Liver (tissue), 10 donors: ENCODE measurements at places on chromosomes 13 and 19. TPM values are rescaled to one million over a fixed set of nuclear protein-coding genes. Genes with fewer than 3 reads are reported as not detected.

The MISP gene
- not detected for total RNA-seq

GRCh38 chr13:63517371-63517770 lies 2101.7 kb upstream of the PCDH20 start:
- DNase-seq = no peak
- no peaks in the 10 kb centered on the region for H3K4me1 ChIP-seq
- no peaks in the 10 kb centered on the region for H3K27me3 ChIP-seq
- H3K4me3 ChIP-seq = no peak overlapping the region
- H3K27ac ChIP-seq = no peak overlapping the region

- H3K4me1 ChIP-seq = no peaks in the 10 kb centered on the region
- no peak overlapping the region for H3K27ac ChIP-seq
- H3K4me3 ChIP-seq = no peak overlapping the region
- no peaks in the 10 kb centered on the region for H3K27me3 ChIP-seq
Measured at GRCh38 chr19:55451965-55452748, 9.1 kb upstream of the SHISA7 start.

GRCh38 chr19:3852614-3853254 lies 16.1 kb downstream of the ZFR2 start:
- no peaks in the 10 kb centered on the region for H3K27me3 ChIP-seq
- H3K4me3 ChIP-seq = no peak overlapping the region
- no peaks in the 10 kb centered on the region for H3K4me1 ChIP-seq
- no peaks in the 10 kb centered on the region for H3K36me3 ChIP-seq

The MCEMP1 gene
- total RNA-seq = 0.42 TPM

DNA sequence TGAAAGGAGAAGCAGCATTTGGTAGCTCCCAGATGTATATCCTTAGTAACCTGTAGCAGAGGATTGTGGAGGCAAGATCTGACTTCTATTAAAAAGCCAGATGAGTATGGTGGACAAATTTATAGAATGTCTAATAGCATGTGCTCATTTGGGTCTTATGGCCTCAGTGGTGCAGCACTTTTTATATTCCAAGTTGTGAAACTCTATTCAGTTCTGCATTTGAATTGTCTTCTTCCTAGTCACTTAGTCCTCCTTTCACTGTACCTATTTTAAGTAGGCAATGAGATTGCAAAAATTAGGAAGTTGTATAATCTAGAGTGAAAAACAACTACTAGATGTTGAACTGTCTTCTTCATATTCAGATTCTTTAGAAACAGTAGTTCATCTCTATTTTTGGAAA lies 412.5 kb upstream of the PCDH9 start:
- H3K27ac ChIP-seq = no peak overlapping the region
- no peak overlapping the region for H3K4me3 ChIP-seq
- no peaks in the 10 kb centered on the region for H3K4me1 ChIP-seq
- no peaks in the 10 kb centered on the region for H3K36me3 ChIP-seq
- no peaks in the 10 kb centered on the region for H3K27me3 ChIP-seq
- DNase-seq = no peak

- H3K36me3 ChIP-seq = no peaks in the 10 kb centered on the region
- no peak for DNase-seq
- H3K27ac ChIP-seq = no peak overlapping the region
- no peaks in the 10 kb centered on the region for H3K4me1 ChIP-seq
- H3K27me3 ChIP-seq = no peaks in the 10 kb centered on the region
Measured at GRCh38 chr13:106879806-106880205, 311.9 kb upstream of the ARGLU1 start.

GRCh38 chr13:52127783-52128702 lies 830 bp downstream of the NEK5 start:
- peak; percentile 73 for DNase-seq
- H3K4me3 ChIP-seq = peak overlapping the region; percentile 93
- no peaks in the 10 kb centered on the region for H3K27me3 ChIP-seq
- H3K27ac ChIP-seq = no peak overlapping the region
- peaks cover 17% of the 10 kb centered on the region for H3K4me1 ChIP-seq

GRCh38 chr13:32911506-32911905 lies 104.7 kb upstream of the KL start:
- H3K27ac ChIP-seq = no peak overlapping the region
- no peaks in the 10 kb centered on the region for H3K27me3 ChIP-seq
- H3K4me1 ChIP-seq = no peaks in the 10 kb centered on the region
- H3K4me3 ChIP-seq = no peak overlapping the region

DNA sequence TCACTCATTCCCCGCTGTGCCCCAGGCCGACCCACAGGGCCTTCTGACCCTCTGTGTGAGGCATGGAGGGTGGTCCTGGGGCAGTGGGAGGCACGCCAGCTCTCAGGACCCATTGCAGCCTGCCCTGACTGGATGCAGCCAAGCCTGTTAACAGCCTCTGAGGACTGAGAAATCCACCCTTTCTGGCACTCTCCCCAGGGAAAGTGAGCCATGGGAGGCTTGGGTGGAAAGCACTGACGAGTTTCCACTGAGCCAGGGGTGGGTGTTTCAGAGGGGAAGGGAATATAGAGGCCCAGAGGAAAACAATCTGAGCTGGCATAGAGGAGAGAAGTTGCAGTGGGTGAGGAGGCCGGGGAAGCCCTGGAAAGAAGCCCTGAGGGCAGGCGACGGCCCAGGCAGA lies 30.6 kb upstream of the SLC7A10 start:
- no peak for DNase-seq
- no peaks in the 10 kb centered on the region for H3K36me3 ChIP-seq
- no peak overlapping the region for H3K27ac ChIP-seq
- no peaks in the 10 kb centered on the region for H3K27me3 ChIP-seq
- no peak overlapping the region for H3K4me3 ChIP-seq

- H3K4me3 ChIP-seq = peak within 1 kb of the TSS; percentile 54
- H3K36me3 ChIP-seq = no peaks in the 10 kb centered on the region
- no peaks in the 10 kb centered on the region for H3K27me3 ChIP-seq
- H3K27ac ChIP-seq = no peak within 1 kb of the TSS
- H3K4me1 ChIP-seq = peaks cover 17% of the 10 kb centered on the region
Measured at GRCh38 chr19:344625-345319, at the start of gene MIER2. TSS of gene MIER2 (minus strand) at chr19:344796. CDS start at chr19:344782, 14 bp downstream.

DNA sequence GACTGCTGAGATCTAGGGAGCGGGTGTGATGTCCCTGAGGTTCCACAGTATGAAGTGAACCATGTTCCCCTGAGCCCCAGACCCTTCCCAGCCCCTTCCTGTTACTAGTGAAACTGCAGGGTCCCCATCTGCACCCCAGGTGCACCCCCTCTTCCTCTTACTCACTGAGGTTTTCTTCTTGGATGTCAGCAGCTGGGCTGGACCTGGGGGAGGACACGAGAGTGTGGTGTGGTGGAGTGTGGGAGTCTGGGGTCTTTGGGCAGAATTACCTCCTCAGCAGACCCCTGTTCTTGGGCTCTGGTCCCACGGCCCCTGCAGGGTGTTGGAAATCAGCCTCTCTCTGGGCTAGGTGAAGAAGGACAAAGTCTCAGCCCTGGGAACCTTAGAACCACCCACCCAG lies 3.3 kb upstream of the LILRA6 start:
- no peak for DNase-seq
- H3K36me3 ChIP-seq = no peaks in the 10 kb centered on the region
- no peak overlapping the region for H3K27ac ChIP-seq

DNA sequence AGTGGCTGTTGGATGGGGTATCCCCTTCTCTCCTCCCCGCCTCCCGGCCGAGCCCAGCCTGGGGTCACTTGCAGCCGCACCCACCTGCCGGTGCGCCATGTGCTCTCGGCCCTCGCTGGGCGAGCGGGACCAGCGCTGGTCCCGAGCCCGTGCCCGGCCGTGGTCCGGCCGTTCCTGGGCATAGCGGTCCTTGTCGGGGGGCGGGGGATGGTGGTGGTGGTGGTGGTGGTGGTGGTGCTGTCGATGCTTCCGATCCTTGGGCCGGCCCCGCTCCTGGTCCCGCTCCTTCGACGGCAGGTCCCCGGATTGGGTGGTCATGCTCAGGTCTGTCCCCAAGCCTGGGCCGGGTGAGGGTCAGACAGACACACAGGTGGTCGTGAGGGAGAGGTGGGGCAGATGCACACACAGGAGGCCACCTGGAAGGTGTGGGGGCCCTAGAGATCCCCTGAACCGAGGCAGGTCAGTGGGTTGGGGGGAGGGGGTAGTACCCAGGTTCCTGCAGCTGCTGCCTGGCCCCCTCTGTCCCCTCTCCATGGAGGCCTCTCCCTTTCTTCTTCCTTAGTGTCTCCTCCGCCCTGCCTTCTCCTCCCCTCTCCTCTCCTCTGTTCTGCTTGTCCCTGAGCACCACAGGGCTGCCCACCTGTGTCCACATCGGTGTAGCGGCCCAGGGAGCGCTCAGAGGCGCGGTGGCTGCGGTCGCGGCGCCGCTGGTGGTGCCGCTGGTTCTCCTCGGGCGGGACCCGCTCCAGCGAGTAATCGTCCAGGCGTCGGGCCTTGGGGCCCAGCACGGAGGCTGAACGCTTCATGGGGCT lies 58.7 kb downstream of the IER2 start:
- H3K27ac ChIP-seq = peak overlapping the region; percentile 13
- H3K27me3 ChIP-seq = no peaks in the 10 kb centered on the region
- no peak for DNase-seq

DNA sequence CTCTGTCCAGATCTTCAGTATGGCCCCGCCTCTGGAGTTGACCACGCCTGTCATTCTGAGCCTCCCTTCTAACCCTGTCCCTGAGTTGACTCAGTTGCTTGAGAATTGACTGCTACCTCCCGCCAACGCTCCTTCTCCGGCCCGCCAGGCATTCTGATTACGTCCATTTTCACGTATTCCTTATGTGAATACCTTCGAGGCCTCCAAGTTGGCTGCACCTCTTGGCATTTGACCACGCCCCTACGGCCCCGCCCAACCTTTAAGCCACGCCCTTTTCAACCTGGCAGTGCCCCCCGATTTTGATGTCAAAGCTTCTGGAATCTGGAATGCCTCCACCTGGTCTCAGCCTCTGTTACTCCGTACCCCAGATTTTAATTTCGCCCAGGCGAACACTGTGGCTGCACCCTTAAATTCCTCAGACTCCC lies 1.7 kb upstream of the EML2 start:
- no peak for DNase-seq
- no peaks in the 10 kb centered on the region for H3K27me3 ChIP-seq
- no peak overlapping the region for H3K4me3 ChIP-seq

- DNase-seq = no peak
- no peak overlapping the region for H3K4me3 ChIP-seq
- no peaks in the 10 kb centered on the region for H3K4me1 ChIP-seq
- no peaks in the 10 kb centered on the region for H3K36me3 ChIP-seq
Measured at GRCh38 chr19:29076161-29076560, 136.8 kb downstream of the UQCRFS1 start.

The IER2 gene
- total RNA-seq = 20.3 TPM

GRCh38 chr13:64855506-64855905 lies 2374.6 kb downstream of the PCDH9 start:
- H3K27ac ChIP-seq = no peak overlapping the region
- H3K27me3 ChIP-seq = no peaks in the 10 kb centered on the region
- H3K36me3 ChIP-seq = no peaks in the 10 kb centered on the region
- DNase-seq = no peak
- no peaks in the 10 kb centered on the region for H3K4me1 ChIP-seq
- H3K4me3 ChIP-seq = no peak overlapping the region

The ERCC2 gene
- total RNA-seq = 8.3 TPM

The PDE4C gene
- total RNA-seq = 0.51 TPM

The NDUFA13 gene
- 80.6 TPM for total RNA-seq

- H3K36me3 ChIP-seq = no peaks in the 10 kb centered on the region
- H3K4me1 ChIP-seq = no peaks in the 10 kb centered on the region
- no peaks in the 10 kb centered on the region for H3K27me3 ChIP-seq
- H3K4me3 ChIP-seq = no peak overlapping the region
- DNase-seq = no peak
Measured at GRCh38 chr13:75038393-75039113, 443.4 kb downstream of the TBC1D4 start.

The CYP4F12 gene
- total RNA-seq = 19.0 TPM

- no peak overlapping the region for H3K4me3 ChIP-seq
- no peaks in the 10 kb centered on the region for H3K36me3 ChIP-seq
- no peaks in the 10 kb centered on the region for H3K4me1 ChIP-seq
- H3K27ac ChIP-seq = no peak overlapping the region
Measured at GRCh38 chr13:36190771-36191170, 23.6 kb downstream of the SOHLH2 start.

GRCh38 chr19:45297674-45298073 lies 25.0 kb downstream of the CKM start:
- H3K27me3 ChIP-seq = no peaks in the 10 kb centered on the region
- H3K4me3 ChIP-seq = no peak overlapping the region
- no peak overlapping the region for H3K27ac ChIP-seq
- H3K4me1 ChIP-seq = peaks cover 47% of the 10 kb centered on the region
- peaks cover 9% of the 10 kb centered on the region for H3K36me3 ChIP-seq
- DNase-seq = no peak
